ENCODE measurements at places on chromosomes 3 and 15. TPM values are rescaled to one million over a fixed set of nuclear protein-coding genes. Genes with fewer than 3 reads are reported as not detected.
A peak's percentile ranks its signal among the peaks of the same experiment; 100 is the strongest.

DNA sequence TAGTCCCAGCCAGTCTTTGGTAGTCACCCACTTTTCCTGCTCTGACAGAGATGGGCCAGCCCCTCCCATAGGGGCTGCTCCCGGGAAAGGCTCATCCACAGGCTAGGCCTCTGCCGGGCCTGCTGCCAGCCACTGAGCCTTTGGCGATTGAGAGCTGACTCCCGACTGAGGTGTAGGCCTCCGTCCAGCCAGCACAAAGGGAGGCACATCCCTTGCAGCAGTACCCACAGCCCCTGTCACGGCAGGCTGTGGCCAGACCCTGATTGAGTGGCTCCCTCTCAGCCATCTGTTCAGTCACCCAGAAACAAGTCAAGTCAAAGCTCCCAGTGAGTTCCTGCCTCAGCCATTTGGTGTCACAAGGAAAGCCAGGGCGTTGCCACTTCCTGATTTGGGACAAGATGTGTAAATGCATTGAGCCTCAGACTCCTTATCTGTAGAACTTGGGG is 6.2 kb upstream of the PAK6 start:
- H3K36me3 ChIP-seq, result no peaks in the 10 kb centered on the region
- H3K4me1 ChIP-seq, result peaks cover 20% of the 10 kb centered on the region
- H3K4me3 ChIP-seq, result no peak overlapping the region
- H3K27ac ChIP-seq, result no peak overlapping the region
- DNase-seq, result no peak

Gene ZMYND10
- 8.7 TPM for total RNA-seq

GRCh38 chr3:186985661-186986364 is 55.5 kb downstream of the ST6GAL1 start:
- no peaks in the 10 kb centered on the region for H3K27me3 ChIP-seq
- H3K36me3 ChIP-seq, result no peaks in the 10 kb centered on the region
- no peak for DNase-seq
- H3K27ac ChIP-seq, result no peak overlapping the region

Gene ZBED2
- total RNA-seq, result 45.1 TPM

DNA sequence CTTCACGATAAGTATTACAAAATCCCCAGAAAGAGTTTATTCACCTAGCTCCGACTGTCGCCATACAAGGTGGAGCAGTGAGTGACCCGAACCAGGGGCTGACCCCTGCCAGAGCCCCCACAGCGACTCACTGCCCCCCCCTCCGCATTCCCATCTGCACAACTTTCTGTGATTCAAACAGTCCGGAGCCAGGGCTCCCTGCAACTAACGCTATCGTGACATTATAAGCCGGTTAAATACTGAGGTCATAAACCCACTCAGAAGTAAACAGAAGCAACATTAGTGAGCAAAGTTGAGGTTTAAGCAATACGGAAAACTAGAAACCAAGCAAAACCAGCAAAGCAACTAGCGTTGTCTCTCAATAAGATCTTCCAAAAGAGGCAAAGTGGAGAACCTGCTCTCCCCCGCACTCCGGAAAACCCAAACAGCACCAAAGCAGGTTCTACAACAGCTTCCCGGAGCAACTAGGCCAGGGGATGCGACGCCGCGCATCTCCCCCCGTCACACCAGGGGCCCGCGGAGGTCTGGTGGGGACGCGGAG is 642 bp downstream of the SCAP start:
- no peaks in the 10 kb centered on the region for H3K36me3 ChIP-seq
- H3K4me1 ChIP-seq, result peaks cover 6% of the 10 kb centered on the region
- DNase-seq, result no peak
- peak overlapping the region; percentile 94 for H3K4me3 ChIP-seq
- no peaks in the 10 kb centered on the region for H3K27me3 ChIP-seq
- H3K27ac ChIP-seq, result peak overlapping the region; percentile 24

Gene ADAMTSL3
- 3.2 TPM for total RNA-seq

DNA sequence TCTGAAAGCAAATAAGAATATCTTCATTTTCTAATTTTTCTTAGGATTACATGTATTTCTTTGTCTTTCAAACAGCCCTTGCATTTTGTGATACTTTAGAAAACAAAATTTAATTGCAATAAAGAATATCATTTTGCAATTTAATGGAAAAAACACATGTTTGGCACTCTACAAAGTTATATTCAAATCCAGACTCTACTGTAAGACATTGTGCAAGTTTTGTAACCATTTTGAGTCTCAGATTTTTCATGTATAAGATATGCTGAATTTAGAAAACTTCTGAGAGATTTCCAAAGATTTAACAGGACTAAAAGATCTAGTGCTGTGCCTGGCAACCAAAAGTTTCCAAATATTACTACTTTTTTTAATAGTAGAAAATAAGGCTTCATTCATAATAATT is 187.1 kb upstream of the AGTR1 start:
- H3K36me3 ChIP-seq, result no peaks in the 10 kb centered on the region
- H3K27ac ChIP-seq, result no peak overlapping the region
- DNase-seq, result no peak
- no peaks in the 10 kb centered on the region for H3K27me3 ChIP-seq

- no peaks in the 10 kb centered on the region for H3K36me3 ChIP-seq
- H3K27ac ChIP-seq, result no peak overlapping the region
- H3K4me3 ChIP-seq, result no peak overlapping the region
- no peak for DNase-seq
These were observed 110.0 kb upstream of the CDIN1 start for GRCh38 chr15:36469311-36469966.

Data from PC-9 (cell line).